ENCODE measurements at places on chromosomes 7 and 10.
A peak's percentile ranks its signal among the peaks of the same experiment; 100 is the strongest.

GRCh38 chr10:110335314-110336064 lies 30.8 kb upstream of the SMNDC1 start:
- DNase-seq, result no peak

DNA sequence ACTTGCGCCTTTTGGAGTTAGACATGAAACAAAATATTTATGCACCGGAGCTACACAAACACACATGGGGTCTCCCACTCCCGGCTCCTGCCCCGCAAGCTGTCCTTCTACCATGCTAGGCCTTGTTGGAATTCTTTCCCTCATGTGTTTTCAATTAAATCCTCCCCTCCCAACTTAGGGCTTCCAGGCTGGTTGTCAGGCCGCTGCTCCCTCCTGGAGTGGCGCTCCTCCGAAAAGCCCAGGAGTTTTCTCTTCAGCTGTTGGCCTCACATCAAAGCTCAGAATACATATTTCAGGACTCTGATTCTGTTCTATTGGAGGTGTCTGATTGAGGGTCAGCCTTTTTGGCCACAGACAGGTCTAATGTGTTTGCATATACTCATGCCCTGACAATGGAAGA lies 113.3 kb downstream of the FANK1 start:
- DNase-seq, result no peak

GRCh38 chr10:48538611-48539010 lies 66.3 kb downstream of the ARHGAP22 start:
- DNase-seq, result no peak

DNA sequence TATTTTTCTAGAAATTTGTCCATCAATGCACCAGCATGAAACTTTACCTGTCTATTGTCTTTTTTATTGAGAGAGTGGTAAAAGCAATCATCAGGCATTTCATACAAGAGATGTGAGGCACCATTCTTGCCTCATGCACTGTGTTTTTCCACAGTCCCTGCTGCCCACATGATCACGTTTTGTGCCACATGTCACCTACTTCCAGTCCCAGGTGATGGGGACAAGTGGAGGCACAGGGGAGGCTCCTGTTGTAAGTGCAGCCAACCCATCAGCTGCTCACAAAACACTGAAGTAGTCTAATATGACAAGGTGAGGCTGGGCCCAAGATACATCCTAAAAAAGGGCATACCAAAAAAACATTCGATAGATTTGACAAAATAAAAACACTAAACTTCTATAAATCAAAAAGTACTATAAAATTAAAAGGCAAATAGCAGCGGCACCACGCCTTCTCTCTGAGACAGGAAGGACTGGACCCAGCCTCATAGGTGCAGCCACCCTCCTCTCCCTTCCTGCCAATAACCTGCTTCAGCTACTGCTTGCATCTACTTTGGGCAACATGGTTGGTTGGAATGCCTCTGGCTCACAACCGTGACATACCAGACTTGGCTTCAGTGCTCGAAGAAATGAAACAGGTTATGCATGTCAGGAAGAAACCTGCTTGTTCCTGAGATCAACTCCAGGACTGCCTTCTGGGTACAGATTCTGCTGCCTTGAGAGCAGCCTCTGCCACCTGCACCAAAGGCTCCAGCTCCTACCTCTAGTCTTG lies 2.3 kb downstream of the ZC3HAV1L start:
- DNase-seq, result no peak

DNA sequence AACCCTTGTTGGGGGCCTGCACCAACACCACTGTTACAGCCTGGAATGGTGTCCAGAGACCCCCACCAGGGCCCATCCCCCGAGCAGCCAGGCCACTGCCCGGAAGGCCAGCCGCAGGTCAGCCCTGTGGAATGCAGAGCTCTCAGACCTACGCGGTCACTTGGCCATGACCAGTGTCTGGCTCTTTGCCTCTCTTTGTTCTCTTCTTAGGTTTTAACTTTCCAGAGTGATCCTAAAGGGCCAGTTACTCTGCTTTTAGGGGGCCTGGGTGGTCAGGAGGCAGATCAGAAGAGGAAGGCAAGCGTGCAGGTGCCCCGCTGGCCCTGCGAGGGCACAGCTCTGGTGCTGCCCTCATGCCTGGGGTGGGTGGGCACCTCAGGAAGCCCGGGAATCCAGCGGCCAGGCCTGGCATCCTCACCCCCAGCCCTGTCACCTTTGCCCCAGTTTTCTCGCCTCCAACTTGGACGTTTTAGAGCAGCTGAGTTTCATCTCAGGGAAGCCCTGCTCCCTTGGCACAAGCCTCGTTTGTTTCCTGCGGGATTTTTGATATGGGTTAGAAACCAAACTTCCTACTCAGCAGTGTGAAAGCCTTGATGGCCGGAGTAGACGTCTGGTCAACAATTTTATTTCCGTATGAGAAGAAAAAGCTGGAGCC lies 62.5 kb upstream of the CHST15 start:
- DNase-seq, result no peak

- DNase-seq, result peak; percentile 39
Observed at GRCh38 chr7:16078076-16078952, 343.0 kb downstream of the CRPPA start.

DNA sequence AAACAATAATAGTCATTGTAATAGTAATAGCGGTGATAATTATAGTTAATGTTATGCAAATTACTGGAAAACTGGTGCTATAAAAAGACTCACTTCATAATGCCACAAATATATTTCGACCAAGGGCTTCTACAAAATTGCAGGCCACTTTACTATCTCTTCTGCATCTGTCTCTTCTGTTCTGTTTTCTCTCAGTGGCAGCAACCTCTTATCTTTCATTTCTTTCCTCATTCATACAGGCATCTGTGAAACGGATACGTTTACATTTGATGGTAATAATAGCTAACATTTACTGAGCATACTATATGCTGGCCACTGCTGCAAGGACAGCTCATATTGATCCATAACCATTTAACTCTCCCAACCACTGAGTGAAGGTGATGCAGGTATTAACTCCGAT lies 537.4 kb upstream of the PFKP start:
- no peak for DNase-seq

DNA sequence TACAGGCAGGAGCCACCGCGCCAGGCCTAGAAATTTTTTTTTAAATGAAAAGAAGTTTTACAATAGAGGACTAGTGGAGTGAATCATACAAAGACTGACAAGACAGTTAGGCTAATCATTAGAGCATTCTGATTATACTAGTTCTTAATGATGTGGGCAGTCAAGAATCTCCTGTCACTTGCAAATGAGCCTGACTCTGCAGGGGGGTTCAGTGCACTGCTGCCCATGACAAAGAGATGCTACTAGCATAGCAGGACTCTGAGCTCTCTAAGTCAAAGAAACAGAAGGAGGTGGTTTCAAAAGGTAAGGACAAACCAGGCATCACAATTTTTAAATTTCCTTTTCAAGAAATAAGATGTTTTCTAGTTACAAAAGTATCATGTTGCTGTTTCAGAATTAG lies 59.0 kb downstream of the CCDC6 start:
- DNase-seq, result no peak

DNA sequence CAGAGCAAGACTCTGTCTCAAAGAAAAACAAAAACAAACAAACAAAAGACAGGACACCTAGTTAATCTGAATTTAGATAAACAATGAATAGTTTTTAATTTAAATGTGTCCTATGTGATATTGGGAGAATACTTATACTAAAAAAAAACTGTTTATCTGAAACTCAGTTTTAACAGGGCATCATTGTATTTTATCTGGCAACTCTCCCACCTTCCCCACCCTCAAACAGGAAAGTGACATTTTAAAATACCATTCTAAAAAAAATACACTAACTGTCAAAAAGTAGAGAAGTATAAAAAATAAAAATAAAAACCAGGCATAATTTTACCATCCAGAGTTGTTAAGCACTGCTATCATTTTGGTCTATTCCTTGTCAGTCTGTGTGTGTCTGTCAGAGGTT lies 119.0 kb downstream of the RTKN2 start:
- DNase-seq, result no peak

DNA sequence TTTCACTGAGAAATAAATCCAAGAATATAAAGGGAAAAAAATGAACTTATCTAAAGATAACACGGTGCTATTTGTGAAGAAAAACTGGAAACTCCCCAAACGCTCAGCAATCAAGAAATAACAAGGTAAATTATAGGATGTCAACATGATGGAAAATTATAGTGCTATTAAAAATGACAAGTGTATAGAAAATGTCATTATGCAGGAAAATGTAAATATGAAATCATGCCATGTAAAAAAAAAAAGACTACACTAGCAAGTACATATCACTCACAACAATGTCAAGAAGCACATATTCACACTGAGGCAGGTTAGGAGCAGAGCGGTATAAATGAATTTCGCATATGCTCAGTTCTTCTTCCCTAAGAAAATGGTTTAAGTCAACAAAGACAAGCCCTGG lies 27.7 kb downstream of the KLRG2 start:
- DNase-seq, result no peak

GRCh38 chr7:39688611-39689480 lies 65.5 kb downstream of the RALA start:
- DNase-seq, result no peak

- no peak for DNase-seq
Observed at GRCh38 chr10:47295411-47295810, 4.6 kb upstream of the GDF10 start.

- no peak for DNase-seq
Observed at GRCh38 chr7:43758029-43758821, at the start of gene BLVRA. Gene BLVRA, plus strand, starts transcription at chr7:43758680. Its CDS starts 12,479 bp downstream, at chr7:43771159.

DNA sequence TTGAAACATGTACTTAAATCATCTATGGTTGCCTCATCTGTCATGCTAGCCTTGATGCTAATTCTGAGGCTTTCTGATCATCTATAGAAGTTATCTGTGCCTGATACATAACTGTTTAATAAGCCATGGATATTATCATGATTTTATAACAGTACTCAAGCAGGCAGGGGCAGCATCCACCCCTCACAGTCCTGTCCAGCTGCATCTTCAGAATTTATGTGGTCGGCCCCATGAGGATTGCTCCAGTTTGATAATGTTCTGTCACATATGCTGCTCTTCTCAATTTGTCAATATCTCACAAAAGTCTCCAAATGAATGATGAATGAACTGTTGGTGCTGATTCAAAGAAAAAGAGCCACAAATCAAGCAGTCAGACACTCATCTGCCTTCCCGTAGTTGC lies 335.1 kb upstream of the POM121L12 start:
- DNase-seq, result no peak

GRCh38 chr10:49218480-49218879 lies 30.3 kb upstream of the TMEM273 start:
- no peak for DNase-seq

- no peak for DNase-seq
Observed at GRCh38 chr7:151150388-151150787, 17.1 kb downstream of the GBX1 start.

GRCh38 chr7:22351878-22352277 lies 5.1 kb downstream of the RAPGEF5 start:
- no peak for DNase-seq

GRCh38 chr10:84551437-84552120 lies 223.2 kb downstream of the CCSER2 start:
- no peak for DNase-seq

DNA sequence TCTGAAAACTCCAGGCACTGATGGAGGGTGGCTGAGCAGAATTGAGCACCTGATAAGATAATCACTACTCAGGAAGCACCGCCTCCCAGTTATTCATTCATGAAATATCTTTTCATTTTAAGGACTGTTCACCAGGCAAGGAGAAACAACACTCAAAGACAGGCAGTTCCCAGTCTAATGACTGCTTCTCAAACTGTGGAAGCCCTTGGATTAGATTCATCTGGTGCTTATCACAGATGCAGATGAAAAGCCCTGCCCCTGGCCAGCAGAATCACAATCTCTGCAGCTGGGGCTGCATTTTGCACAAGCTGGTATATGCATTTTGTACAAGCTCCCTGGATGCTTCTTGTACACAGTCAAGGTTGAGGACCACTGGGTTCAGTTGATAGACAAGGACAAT lies 109.7 kb downstream of the ELMO1 start:
- DNase-seq, result no peak

- no peak for DNase-seq
Observed at GRCh38 chr7:32161708-32162107, 91.5 kb upstream of the PDE1C start.

DNA sequence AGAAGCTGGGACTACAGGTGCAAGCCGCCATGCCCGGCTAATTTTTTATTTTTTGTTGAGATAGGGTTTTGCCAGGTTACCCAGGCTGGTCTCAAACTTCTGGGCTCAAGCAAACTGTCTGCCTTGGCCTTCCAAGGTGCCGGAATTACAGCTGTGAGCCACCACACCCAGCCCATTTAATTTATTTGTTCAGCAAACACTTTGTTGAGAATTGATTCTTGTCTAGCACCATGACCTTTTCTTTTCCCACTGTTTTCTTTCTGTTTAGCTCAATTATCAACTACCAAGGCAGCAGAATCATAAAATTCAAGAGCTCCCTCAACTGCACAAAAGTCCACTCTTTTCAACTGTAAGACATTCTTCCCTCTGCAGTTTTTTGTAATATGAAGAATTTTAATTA lies 47.8 kb upstream of the PARD3 start:
- no peak for DNase-seq

DNA sequence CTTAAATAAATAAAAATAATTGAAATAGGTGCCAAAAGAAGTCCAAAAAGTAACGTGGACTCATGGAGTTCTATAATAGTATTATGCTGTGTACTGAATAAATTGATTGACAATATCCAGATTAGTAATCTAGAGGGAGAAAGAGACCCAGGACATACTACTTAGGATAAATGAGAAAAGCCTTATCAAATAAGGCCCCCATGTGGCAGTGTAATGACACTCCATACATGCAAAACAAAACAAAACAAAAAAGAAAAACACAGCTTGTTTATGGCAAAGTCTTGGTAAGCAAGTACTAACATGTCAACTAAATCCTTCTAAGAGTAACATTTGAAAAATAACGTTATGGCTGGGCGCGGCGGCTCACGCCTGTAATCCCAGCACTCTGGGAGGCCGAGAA lies 3.6 kb upstream of the RUNDC3B start:
- DNase-seq, result no peak

- DNase-seq, result no peak
Observed at GRCh38 chr10:13661256-13661655, 74.5 kb downstream of the PRPF18 start.

DNA sequence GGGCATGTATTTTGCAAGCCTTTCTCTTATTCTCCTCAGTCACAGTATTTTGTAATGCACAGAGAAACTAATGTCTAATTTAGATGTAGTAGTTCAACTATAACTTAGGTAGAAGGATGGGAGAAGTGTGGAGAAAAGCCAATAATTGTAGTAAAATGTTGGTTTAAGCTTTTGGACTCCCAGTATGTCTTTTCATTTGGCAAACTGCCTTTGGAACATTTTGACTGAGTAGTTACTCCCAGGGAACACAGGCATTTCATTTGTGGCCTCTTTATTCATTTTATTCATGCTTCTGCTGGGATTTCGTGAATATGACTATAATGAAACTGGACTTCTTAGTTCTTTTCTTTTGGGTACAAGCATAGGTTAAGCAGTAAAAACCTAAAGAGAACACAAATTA lies 79.0 kb downstream of the EXOC4 start:
- DNase-seq, result no peak

DNA sequence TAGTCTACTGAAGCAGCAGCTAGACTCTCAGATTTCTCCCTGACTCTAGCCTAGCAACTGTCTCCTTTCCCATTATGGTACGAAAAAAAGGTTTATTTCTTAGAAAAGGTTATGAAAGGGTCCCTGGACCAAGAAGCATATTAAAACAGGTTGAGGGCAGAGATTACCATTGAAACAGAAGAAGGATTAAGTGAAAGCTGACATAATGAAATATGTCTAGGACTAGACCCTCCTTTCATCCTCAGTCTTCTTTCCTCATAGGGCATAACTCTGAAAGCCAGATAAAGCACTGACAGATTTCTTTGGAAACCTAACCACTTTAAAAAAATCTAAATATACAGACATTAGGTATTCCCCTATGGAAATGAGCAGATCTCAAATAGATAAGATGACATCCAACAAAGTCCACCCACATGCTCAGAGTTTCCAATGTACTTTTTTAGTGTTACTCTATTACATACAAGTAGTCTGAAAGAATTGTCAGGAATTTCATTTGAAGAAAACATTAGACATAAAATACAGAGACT lies 58.6 kb downstream of the JMJD1C start:
- no peak for DNase-seq
